C1 segment of cervical spinal cord (tissue), 14 donors: ENCODE measurements at places on chromosomes 7 and 10.

DNA sequence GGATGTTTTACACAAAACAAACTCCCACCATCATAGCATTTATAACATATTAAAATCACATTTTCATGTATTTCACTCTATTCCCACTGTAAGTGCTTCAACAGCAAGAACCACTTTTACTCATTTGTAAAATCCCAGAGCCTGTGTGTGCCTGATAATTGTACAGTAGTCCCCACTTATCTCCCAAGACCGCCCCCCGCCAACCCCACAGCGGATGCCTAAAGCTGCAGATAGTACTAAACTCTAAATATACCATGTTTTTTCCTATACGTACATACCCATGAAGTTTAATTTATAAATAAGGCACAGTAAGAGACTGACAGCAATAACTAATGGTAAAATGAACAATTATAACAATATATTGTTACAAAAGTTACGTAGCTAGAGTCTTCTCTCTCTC lies 33.5 kb downstream of the EZH2 start:
- no peak for DNase-seq

DNA sequence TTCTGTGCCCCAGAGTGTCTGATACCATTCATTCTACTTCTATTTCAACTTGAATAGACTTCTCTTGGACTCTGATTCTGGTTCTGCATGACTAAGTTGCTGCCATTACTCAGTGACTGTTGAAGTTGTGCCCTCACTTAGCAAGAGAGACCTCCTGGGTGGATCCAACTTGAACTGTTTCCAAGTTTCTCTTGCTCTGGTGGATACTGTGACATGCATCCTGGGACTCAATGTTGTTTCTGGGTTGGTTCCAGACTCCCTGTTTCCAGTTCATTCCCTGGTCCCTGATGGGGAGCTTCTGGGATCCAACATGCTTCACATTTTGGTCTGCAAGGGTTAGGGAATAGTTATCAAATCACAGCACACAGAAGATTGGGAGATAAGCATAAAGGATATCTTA lies 26.2 kb upstream of the PRPF18 start:
- no peak for DNase-seq

- DNase-seq = no peak
Observed at GRCh38 chr10:12958546-12959110, 42.9 kb downstream of the CCDC3 start.

GRCh38 chr10:95360122-95360714 lies 69.4 kb upstream of the PDLIM1 start:
- DNase-seq = no peak

DNA sequence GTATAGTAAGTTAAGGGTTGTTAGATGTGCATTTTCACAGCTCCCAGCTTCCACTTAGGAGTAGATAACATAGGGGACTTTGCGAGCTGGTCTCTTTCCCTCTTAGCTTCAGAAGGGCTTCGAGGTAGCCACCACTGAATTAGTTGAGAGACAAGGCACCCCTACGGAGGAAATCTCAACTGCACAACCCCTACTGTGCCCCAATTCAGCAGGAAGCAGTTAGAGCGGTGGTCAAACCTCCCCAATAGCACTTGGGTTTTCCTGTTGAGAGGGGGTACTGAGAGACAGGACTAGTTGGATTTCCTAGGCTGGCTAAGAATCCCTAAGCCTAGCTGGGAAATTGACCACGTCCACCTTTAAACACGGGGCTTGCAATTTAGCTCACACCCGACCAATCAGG lies 1.1 kb upstream of the HERPUD2 start:
- no peak for DNase-seq

GRCh38 chr10:74039561-74040145 lies 41.7 kb downstream of the VCL start:
- DNase-seq = no peak

- no peak for DNase-seq
Observed at GRCh38 chr10:76211691-76212090, 780.3 kb downstream of the LRMDA start.

- no peak for DNase-seq
Observed at GRCh38 chr10:1939016-1939415, 201.7 kb upstream of the ADARB2 start.

DNA sequence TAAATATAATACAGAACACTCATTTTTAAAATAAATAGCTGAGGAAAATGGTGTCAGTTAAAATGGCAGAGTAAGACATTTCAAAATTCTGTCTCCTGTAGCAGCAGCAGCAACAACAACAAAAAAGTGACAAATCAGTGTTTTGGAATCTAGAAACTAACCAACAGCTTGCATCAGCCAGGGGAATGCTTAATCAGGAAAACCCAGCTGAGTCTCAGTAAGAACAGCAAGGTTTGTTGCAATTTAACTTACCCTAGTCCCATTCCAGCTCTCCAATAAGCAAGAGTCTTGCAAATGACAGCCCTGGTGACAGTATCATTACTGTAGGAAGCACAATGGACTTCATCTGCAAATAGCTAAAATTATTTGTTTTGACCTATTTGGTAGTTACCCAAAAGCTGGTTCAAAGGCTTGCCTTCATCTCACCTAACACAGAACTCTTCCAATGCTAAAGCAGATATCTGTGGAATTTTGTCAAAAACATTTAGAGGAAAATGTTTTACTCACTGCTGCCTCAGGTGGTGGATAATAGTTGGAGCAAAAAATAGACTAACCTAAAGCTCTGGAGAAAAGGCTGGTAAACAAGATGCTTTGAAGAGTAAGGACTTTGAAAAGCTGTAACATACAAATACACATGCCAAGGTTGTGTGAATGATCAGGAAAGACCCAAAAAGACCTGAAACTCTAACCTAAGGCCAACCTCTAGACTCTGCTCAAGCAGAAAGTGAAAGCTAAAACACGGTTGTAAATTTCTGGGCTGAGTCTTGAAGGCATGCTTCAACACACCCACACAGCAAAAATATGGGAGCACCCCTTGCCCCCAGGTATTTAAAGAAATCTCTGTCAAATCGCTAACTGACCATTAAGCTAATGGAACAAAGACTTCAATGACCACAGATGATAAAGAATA lies 9.9 kb upstream of the ARHGAP22 start:
- DNase-seq = no peak

- no peak for DNase-seq
Observed at GRCh38 chr7:134625550-134625949, 21.1 kb upstream of the BPGM start.

GRCh38 chr10:131854579-131855335 lies 46.1 kb upstream of the PPP2R2D start:
- no peak for DNase-seq

DNA sequence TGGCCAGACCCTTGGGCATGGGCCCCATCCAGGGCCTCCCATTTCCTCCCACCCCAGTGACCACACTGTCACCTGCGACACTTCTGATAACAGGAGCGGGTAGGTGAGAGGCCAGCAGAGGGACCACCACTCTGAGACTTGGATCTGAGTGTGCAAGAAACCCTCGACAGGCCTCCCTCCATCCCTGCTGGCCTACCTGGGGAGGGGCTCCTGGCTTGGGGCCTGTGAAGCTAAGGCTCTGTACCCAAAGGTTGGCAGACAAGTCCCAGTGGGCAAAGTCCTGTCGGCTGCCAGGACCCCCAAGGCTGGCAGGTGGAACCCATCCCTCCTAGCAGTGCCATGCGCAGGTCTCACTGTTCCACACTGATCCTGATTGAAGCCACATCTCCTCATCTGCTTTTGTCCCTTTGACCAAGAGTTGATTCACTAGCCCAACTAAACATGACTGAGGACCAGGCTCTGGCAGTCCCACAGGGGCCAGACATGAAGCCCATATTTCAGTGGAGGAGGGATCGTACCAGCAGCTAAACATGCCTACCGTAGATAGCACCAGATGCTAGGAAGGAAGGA lies 1.2 kb upstream of the PGAM2 start:
- DNase-seq = no peak

DNA sequence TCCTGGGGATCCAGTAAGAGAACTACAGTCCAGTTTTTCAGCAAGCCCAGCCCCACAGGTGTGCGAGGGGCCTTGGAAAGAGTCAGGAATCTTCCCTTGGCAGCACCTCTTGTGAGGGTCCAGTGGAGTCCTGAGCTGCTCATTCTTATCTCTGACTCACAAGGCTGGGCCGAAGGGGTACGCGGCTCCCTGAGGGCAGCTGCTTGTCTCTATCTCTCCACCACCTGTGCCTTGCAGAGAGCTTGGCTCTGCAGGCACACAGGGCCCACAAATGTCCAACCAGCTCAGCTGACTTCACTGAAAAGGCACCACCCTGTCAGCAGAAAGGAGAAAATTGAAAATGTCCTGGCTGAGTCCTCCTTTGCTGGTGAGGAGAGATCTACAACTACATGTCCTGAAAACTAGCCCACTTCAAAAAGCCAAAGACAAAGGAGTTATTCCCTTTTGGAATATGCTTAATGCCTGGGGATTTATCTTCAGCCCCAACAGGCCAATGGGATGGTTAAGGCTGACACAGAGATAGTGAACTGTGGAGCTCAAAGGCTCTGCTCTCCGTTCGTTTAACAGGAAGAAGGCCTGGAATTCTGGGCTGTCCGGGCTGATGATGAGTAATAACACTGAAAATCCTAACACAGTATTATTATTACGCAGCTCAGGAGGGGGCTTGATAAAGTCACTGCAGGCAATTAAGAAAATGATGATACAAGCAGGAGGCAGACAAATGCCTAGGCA lies 23.4 kb downstream of the UROS start:
- no peak for DNase-seq

GRCh38 chr10:30495687-30496086 lies 61.7 kb downstream of the MAP3K8 start:
- DNase-seq = no peak

- DNase-seq = no peak
Observed at GRCh38 chr10:22171131-22171530, 46.7 kb downstream of the EBLN1 start.

- DNase-seq = no peak
Observed at GRCh38 chr10:112045938-112046337, 137.6 kb downstream of the GPAM start.

- DNase-seq = no peak
Observed at GRCh38 chr10:26952094-26952493, 91.3 kb upstream of the ABI1 start.

DNA sequence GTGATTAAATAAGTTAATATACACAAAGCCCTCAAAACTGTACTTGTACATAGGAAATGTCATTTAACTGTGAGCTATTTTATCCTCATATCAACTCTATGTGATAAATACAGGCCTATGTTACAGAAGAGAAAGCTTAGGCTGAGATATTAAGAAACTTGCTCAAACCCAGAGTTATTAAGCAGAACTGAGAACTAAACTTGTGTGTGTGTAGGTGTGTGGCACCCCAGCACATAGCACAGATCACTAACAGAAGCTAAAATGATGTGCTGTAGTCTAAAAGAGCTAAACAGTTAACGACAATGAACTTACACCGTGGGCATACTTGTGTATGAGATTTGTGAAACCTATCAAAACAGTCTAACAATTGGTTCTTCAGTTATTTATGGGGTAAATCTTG lies 34.5 kb downstream of the MTPN start:
- DNase-seq = no peak

- DNase-seq = no peak
Observed at GRCh38 chr10:109956454-109957091, 33.3 kb upstream of the XPNPEP1 start.

GRCh38 chr10:59753267-59753666 lies at the start of gene MRLN:
TSS of gene MRLN (minus strand) at chr10:59753455.
- DNase-seq = no peak

- no peak for DNase-seq
Observed at GRCh38 chr10:46257099-46257498, 29.7 kb upstream of the ANTXRL start.

- no peak for DNase-seq
Observed at GRCh38 chr7:146053492-146053891, 63.1 kb upstream of the CNTNAP2 start.

DNA sequence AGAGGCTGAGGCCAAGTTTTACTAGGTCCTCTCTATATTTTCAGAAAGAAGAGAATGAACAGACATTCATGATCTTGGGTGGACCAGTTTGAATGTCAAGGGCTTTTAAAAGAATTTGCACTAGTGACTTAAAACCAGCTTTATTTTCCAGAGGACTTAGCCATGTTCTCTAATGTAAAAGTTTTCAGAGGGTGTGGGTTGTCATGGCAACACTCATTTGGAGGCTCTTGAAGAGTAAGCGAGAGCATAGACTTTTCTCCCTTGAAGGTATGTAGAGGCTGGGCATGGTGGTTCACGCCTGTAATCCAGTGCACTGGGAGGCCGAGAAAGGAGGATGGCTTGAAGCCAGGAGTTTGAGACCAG lies 61.1 kb downstream of the GATA3 start:
- no peak for DNase-seq

- no peak for DNase-seq
Observed at GRCh38 chr10:88500656-88501055, 82.5 kb downstream of the RNLS start.

GRCh38 chr7:131505636-131506557 lies 50.5 kb downstream of the PODXL start:
- DNase-seq = no peak

GRCh38 chr7:27784399-27785053 lies 44.6 kb downstream of the TAX1BP1 start:
- DNase-seq = no peak

DNA sequence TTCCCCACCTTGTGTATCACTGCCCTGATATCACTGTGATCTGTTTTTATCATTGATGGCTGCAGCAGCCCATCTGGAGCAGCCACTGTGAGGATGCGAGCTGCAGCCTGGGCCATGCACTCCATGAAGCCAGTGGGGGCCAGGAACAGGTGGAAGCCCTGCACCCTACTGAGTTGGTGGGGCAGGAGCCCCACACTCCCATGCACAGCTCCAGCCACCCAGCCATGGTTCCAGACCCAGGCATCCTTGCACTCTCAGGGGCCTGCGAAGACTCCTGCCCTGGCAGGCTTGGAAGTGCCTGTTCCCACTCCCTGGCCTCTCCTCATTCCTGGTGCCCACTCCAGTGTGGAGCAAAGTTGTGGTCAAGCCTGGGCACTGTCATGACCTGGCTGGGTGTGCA lies 424.0 kb upstream of the FZD8 start:
- no peak for DNase-seq

DNA sequence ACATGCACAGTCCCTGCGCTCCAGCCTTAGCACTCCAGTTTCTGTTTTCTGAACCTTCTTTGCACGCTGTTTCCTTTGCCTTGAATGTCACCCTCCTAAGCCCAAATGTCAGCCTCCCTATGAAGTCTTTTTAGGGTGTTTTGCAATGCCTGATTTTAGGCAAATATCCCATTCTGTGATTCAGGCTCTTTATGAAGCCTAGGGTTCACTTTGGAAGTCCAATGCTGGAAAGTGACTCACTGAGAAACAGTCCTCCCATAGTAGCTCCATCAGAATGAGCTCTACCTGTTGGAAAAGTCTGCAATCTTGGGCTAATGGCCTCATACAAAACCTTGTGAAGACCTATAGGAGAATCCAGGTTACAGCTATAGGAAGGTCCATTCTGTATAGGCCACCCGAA lies 5.3 kb downstream of the LAMB4 start:
- no peak for DNase-seq

- DNase-seq = no peak
Observed at GRCh38 chr7:111083413-111083812, 7.5 kb upstream of the LRRN3 start.
